Foreskin keratinocyte (primary cell): ENCODE measurements at places on chromosomes 5 and 9. TPM values are rescaled to one million over a fixed set of nuclear protein-coding genes. Genes with fewer than 3 reads are reported as not detected.

DNA sequence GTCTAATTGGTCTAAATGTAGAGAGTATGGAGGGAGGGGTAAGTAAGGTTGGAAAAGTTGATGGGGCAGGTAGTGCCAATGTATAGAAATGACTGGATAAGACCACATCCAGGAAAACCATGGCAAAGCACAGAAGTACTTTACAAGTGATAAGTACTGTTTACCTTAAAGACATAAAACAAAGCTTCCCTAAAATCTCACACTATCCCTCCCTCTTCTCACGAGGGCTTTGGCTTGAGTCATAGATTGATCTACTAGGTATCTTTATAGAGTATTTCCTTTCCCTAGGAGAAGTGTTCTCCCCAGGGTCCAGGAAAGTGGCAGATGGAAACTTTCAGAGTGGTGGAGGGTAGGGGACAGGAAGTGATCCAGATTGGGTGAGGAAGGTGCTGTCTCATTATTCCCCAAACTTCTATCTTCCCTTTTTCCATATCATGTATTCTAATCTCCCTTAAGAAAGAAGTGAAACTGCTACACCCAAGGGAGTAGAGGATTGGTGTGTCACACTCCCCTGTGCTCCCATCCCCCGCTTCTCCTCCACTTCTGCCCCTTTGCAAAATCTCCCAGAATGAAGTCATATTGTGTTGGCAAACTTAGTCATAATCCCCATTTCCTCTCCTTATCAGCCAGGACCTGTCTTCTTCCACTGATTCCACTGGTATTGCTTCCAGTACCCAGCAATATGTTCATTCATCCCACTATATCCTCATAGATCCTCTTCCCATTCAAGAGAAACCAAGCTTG, 14.6 kb downstream of the IL33 start:
- DNase-seq = peak; percentile 87

GRCh38 chr5:43609752-43610151, 6.8 kb downstream of the NNT start:
- no peak for DNase-seq

GRCh38 chr5:107817436-107817835, 146.7 kb upstream of the EFNA5 start:
- DNase-seq = no peak

PCDHGB7 gene
- 0.46 and 1.1 TPM in 2 replicates for total RNA-seq
